ENCODE measurements at places on chromosomes 12 and 14.

- DNase-seq, result no peak
Observed at GRCh38 chr12:75020068-75020557, 189.5 kb downstream of the KCNC2 start.

DNA sequence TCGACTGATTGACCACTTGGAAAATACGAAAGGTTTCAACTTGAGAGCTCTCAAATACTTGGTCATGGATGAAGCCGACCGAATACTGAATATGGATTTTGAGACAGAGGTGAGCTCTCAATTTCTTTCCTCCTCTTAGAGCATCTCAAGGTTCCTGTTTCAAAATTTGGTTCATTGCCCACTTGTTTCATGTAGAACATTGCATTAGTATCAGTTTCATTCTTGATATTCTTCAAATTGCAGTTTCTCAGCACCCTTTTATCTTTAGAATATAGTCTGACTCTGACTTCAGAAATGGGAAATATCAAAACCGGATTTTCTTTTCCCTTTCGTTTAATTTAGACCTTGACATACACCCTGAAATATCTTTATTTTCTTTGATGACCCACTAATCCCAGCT lies 8.8 kb downstream of the DDX47 start:
- DNase-seq, result no peak

- no peak for DNase-seq
Observed at GRCh38 chr12:52073531-52074381, 4.0 kb downstream of the ATG101 start.

GRCh38 chr12:86917121-86917520 lies 660.9 kb upstream of the MGAT4C start:
- no peak for DNase-seq

- no peak for DNase-seq
Observed at GRCh38 chr14:53882684-53883083, 73.9 kb downstream of the BMP4 start.

DNA sequence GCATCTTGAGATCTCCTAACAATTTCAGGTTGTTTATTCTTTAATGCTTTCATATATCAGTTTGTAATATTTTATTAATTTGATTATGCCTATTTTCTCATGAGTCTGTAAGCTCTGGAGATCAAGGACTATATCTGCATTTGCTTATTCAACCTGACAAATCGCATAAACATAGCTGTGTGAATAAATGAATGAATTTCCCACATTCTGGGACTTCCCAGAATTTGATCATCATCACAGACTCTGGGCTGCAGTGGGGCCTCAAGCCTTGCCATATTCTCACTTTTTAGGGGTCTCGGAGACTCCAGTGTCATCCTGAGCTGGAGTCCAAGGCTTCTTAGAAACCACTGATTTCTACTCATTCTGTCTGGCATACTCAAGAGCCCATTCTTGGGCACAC lies 180.5 kb downstream of the DAD1 start:
- no peak for DNase-seq

DNA sequence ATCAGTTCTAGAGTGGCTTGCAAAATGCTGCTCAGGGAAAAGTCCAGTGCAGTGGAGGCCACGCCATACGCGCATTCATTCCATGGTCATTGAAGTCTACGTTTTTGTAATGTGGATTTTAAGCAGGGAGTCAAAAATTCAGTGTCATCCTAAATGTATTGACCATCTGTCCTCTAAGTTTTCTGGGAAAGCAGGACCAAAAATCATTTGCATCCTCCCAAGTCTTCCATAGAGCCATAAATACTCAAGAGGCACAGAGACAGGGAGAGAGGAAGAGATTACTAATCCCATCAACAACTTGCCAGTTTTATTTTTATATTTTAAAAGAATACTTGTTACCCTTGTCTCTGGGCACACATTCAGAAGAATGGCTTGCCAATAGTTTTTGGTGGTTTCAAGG lies 36.9 kb downstream of the RHOJ start:
- no peak for DNase-seq

- no peak for DNase-seq
Observed at GRCh38 chr12:72388322-72388721, 116.2 kb downstream of the TRHDE start.

- DNase-seq, result no peak
Observed at GRCh38 chr14:68364792-68365192, 428.1 kb downstream of the ZFP36L1 start.

Data from activated CD4-positive, alpha-beta T cell treated with anti-CD3 and anti-CD28 coated beads for 36 hours (primary cell).